ENCODE measurements at places on chromosomes 5 and 9.

DNA sequence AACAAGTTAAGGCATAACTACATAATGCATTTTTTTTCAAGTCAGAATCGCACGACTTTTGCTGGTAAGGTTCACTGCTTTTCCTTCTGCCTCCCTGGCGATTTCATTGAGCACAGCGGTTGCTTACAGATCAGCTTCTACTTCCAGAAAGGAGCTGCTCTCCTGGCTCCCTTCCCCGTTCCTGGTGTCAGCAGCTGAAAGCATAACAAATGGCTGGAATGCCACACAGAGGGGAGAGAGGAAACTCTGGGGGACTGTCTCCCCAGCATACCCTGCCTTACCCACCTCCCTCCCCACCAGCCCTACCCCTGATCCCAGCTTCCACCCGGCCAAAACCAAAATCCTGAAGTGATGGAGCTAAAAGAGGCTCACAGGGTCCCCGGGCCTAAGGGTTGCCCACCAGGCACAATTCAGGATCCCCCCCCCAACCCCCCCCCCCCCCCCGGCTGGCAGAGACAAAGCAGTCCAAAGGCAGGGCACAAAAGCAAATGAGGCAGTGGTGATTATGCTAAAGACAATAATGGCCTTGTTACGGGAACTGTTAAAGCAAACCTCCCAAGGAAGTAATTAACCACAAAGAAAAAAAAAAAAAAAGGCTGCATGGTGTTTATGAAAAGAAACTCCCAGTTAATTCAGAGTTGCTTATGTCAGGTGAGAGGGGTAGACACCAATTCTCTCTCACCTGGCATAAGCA is 126.1 kb upstream of the WWC1 start:
- DNase-seq, result no peak

- no peak for DNase-seq
These were observed 10.0 kb downstream of the TMEM161B start for GRCh38 chr5:88258636-88259035.

GRCh38 chr5:2797160-2797559 is 45.7 kb upstream of the IRX2 start:
- DNase-seq, result no peak

GRCh38 chr9:129583308-129584038 is 37.4 kb downstream of the C9orf50 start:
- DNase-seq, result no peak

GRCh38 chr5:180689071-180689694 is 39.8 kb upstream of the FLT4 start:
- DNase-seq, result no peak

DNA sequence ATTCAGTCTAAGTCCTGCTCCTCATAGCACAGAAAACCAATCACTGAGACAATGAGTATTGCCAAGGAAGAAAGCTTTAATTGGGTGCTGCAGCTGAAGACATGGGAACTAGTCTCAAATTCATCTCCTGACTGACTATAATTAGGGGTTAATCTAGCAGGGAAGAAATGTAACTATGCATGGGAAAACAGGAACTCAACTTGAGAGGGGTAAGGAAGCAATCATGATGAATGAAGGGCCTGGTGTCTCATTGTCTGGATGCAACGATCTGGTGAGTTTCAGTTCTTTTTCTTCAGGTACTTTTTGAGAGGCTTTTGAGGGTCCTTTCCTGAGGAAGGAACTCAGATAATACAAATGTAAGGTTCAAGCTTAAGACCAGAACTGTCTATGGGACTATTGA is 24.0 kb upstream of the OCLN start:
- DNase-seq, result no peak

GRCh38 chr9:87259543-87260518 is 237.8 kb upstream of the DAPK1 start:
- no peak for DNase-seq

DNA sequence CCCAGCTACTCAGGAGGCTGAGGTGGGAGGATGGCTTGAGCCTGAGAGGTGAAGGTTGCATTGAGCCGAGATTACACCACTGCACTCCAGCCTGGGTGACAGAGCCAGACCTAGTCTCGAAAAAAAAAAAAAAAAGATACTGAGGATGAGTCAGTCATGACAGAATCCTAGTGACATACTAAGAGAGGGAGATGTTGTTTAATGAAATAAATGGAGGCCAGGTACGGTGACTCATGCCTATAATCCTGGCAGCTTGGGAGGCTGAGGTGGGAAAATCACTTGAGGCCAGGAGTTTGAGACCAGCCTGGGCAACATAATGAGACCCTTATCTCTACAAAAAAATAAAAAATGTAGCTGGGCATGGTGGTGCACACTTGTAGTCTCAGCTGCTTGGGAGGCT is 107.2 kb downstream of the ZFAND5 start:
- DNase-seq, result no peak

- DNase-seq, result no peak
These were observed 80.1 kb downstream of the F2RL2 start for GRCh38 chr5:76542887-76543690.

GRCh38 chr9:12964271-12964670 is 189.5 kb downstream of the LURAP1L start:
- DNase-seq, result no peak

DNA sequence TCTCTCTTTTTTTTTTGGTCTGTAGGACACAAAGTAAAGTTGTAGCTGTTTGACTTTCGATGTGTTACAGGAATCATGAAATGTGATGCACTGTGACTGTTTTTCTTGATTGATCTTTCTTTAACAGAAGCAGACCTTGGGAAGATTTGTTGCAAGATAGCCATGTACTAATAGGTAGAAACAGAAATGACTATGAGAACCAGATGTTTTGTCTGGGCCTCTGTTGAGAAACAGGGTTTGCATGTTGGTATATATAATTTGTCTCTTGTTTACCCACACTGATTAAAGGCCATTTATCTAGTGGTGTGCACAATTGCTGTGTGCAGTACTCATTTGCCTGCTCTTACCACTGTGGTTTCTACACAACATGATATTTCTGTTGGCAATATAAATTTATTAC is 125.1 kb downstream of the HACD4 start:
- DNase-seq, result no peak

- DNase-seq, result no peak
These were observed 111.5 kb downstream of the SUSD1 start for GRCh38 chr9:112063586-112063985.

- DNase-seq, result no peak
These were observed 121.3 kb downstream of the LHFPL2 start for GRCh38 chr5:78527054-78527859.
